ENCODE measurements at places on chromosomes 13 and 19. TPM values are rescaled to one million over a fixed set of nuclear protein-coding genes. Genes with fewer than 3 reads are reported as not detected.

- no peak overlapping the region for H3K4me3 ChIP-seq
- no peaks in the 10 kb centered on the region for H3K27me3 ChIP-seq
- H3K36me3 ChIP-seq = peaks cover 4% of the 10 kb centered on the region
- no peak overlapping the region for H3K27ac ChIP-seq
Measured at GRCh38 chr19:27795369-27795768, 1417.6 kb downstream of the UQCRFS1 start.

ZNF700 gene
- polyA plus RNA-seq = 3.2 TPM

IL4I1 gene
- polyA plus RNA-seq = 0.91 TPM

GRCh38 chr13:28423010-28423409 is 71.9 kb downstream of the FLT1 start:
- no peak overlapping the region for H3K4me3 ChIP-seq
- no peaks in the 10 kb centered on the region for H3K4me1 ChIP-seq
- DNase-seq = no peak
- no peaks in the 10 kb centered on the region for H3K27me3 ChIP-seq

DNA sequence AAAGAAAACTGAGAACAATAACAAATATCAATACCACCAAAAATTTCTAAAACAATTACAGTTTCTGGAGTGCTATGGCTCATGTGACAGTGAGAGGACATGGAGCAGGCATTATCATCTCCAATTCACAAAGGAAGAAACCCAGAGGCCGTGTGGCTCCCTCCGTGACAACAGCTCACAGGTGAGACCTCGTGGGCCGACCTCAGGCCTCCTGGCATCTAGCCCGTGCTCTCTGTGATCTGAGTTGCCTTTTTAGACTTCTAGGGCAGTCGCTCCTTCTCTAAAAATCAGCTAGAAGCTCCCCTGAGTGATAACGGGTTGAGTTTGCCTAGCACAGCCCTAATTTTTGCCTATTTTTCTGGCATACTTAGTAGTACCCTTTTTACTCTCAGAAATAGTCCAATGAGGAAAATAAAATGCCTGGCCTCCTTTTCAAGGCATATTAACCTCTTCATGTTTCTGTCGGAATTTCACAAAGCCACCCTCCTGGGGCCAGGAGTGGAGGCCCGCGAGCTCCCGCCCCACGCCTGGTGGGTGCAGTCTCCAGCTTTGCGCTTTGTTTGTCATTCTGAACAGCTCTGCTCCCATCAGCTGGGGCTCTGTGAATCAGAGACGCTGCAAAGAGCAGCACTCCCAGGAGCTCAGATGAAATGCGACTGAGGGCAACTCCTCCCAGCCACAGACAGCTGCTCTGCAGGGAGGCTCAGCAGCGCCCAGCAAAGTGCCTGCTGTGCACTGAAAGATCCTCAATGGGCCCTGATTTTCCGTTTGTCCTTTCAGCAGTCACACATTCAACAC is 292.5 kb downstream of the UQCRFS1 start:
- H3K4me3 ChIP-seq = no peak overlapping the region
- no peak overlapping the region for H3K27ac ChIP-seq
- no peaks in the 10 kb centered on the region for H3K36me3 ChIP-seq
- no peaks in the 10 kb centered on the region for H3K27me3 ChIP-seq

DNA sequence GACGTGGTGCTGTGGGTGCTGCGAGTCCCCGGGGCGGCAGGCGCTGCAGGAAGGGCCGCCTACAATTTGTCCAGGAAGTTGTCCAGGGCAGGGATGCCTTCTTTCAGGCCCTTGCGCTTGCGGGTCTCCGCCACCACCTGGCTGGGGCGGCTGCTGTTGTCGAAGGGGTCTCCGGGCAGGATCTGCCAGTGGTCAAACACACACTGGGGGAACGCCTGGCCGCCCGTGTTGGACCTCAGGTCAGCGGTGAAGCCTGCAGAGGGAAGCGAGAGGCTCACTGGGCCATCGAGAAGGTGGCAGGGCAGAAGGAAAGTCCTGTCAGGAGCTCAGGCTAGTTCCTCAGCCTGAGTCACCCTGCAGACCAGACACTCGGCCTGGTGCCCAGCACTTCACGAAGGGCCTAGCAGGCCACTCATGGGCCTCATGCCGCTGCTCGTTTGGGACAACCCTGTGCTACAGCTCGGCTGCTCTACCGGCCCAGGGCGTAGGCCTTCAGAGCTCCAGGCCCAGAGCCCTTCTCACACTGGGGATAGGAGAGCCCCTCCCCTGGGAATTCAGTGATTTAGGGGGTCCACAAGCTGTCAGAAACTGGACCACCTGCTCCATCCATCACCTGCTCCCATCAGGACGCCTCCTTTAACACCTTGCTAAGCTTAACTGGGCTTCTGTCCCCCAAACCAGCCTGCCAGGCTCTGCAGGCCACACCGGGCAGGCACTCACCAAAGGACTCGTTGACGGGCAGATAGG is 5.8 kb upstream of the DAPK3 start:
- no peaks in the 10 kb centered on the region for H3K27me3 ChIP-seq
- H3K4me1 ChIP-seq = no peaks in the 10 kb centered on the region
- H3K36me3 ChIP-seq = peaks cover 62% of the 10 kb centered on the region

LRFN3 gene
- polyA plus RNA-seq = 7.5 TPM

GRCh38 chr13:44755872-44756271 is 179.7 kb upstream of the TSC22D1 start:
- H3K27me3 ChIP-seq = no peaks in the 10 kb centered on the region
- peak overlapping the region; percentile 29 for H3K27ac ChIP-seq
- peaks cover 38% of the 10 kb centered on the region for H3K4me1 ChIP-seq
- H3K4me3 ChIP-seq = no peak overlapping the region
- no peaks in the 10 kb centered on the region for H3K36me3 ChIP-seq
- DNase-seq = peak; percentile 77

DNA sequence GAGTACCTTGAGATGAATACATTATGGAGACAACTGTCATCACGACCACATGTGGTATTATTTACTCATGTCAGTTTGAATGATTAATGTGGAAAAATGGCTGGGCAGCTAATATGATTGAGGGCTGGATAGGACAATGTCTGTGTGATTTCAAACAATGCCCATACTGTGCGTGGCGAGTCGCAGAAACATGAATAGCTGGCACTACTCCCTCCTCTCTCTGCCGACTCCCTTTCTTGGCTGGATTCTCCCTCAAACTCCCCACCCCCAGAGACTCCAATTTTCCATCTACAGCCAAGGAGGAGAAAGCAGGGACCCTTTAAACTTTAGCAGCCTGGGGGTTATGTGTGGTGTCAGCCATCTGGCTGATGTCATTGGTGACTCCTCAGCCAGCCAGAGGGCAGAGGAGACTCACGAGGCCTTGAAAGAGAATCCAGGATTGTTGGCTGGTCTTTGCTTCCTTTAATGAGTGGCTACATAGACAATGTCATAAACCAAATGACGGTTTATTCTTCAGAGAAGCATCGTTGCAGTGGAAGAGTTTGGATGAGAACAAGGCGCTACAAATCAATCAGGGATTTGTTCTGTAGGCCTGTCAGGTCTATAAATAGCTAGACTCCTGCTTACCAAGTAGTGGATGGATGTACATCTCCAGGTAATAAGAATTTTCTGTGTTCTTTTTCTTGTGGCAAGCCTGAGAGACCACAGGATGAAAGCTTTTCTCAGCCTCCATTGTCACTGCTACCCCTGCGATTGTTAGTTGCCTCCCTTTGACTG is 165.6 kb downstream of the DLEU7 start:
- peak overlapping the region; percentile 28 for H3K4me3 ChIP-seq
- peaks cover 61% of the 10 kb centered on the region for H3K4me1 ChIP-seq
- no peaks in the 10 kb centered on the region for H3K27me3 ChIP-seq
- DNase-seq = peak; percentile 80
- peak overlapping the region; percentile 92 for H3K27ac ChIP-seq
- H3K36me3 ChIP-seq = no peaks in the 10 kb centered on the region

GRCh38 chr19:17385878-17386611 is 8.0 kb downstream of the CCDC194 start:
- H3K36me3 ChIP-seq = no peaks in the 10 kb centered on the region
- no peak overlapping the region for H3K27ac ChIP-seq
- DNase-seq = peak; percentile 66
- H3K27me3 ChIP-seq = no peaks in the 10 kb centered on the region
- no peak overlapping the region for H3K4me3 ChIP-seq

GRCh38 chr13:72545030-72545719 is 182.3 kb downstream of the MZT1 start:
- H3K4me1 ChIP-seq = no peaks in the 10 kb centered on the region
- H3K4me3 ChIP-seq = no peak overlapping the region
- H3K27me3 ChIP-seq = no peaks in the 10 kb centered on the region
- H3K36me3 ChIP-seq = no peaks in the 10 kb centered on the region
- H3K27ac ChIP-seq = no peak overlapping the region

DNA sequence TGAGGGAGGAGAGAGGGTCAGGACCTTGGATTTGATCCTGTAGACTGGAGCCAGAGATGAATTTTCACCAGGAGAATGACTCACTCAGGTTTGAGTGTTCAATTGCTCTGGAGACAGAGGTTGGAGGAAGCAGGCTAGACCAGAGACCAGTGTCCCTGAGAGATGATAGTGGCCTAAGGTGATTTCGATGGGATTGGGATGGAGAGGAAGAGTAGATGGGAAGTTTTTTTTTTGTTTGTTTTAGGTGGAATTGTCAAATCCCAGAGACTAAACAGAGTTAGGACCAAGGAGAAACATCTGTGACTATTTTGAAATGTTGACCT is 2.3 kb downstream of the CEBPG start:
- H3K27ac ChIP-seq = peak overlapping the region; percentile 97
- H3K27me3 ChIP-seq = no peaks in the 10 kb centered on the region
- H3K4me1 ChIP-seq = peaks cover 36% of the 10 kb centered on the region
- DNase-seq = peak; percentile 61
- H3K4me3 ChIP-seq = peak overlapping the region; percentile 100

CEBPA gene
- not detected for polyA plus RNA-seq

KLK7 gene
- not detected for polyA plus RNA-seq

DNA sequence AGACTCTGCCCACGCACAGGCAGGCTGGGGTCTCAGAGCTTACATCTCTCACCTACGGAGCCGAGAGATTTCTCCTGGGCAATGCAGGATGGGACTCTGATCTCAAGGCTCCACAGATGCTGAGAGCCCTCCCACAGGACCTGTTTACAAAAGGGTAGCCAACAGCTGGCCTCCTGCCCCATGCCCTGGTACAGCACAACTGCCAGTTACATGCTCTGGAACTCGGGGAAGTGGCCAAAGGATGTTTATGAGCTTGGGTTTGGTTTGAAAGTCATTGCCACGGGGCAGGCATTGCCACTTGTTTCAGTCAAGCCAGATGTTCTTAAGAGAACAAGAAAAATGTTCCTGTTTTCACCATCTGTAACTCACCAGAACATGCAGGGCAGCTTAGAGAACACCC is 3.5 kb downstream of the DHRS12 start:
- peaks cover 17% of the 10 kb centered on the region for H3K4me1 ChIP-seq
- no peak for DNase-seq
- no peak overlapping the region for H3K27ac ChIP-seq
- no peaks in the 10 kb centered on the region for H3K36me3 ChIP-seq
- no peaks in the 10 kb centered on the region for H3K27me3 ChIP-seq

GRCh38 chr13:33079960-33080359 is 63.7 kb downstream of the KL start:
- peaks cover 7% of the 10 kb centered on the region for H3K4me1 ChIP-seq
- no peak overlapping the region for H3K4me3 ChIP-seq
- H3K27me3 ChIP-seq = no peaks in the 10 kb centered on the region
- no peaks in the 10 kb centered on the region for H3K36me3 ChIP-seq

LILRA5 gene
- polyA plus RNA-seq = not detected

DNA sequence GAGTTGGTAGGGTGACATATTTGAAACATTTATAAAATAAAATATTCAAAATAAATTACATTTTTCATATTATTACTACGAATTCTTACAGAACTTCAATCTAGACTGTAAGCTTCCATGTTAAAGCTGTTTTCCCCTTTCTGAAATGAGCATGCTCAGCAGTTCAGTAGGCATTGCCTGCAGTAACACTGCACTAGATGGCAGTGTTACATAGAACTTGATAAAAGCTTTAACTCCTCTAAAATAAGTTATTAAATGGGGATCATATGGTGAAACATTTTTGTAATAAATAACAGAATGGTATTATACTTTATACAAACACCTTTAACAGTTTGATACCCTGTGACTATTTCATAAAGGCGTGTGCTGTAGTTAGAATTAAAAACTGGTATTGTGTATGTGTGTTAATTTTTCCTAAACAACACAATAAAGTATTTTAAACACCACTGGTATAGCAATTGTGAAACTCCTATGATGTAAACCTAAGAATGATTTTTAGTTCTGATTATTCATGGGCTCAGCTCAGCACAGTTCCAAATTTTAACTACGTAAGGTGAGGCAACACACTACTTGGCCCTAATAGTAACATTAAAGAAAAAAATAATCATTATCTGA is 11.6 kb upstream of the GPR18 start:
- no peak overlapping the region for H3K4me3 ChIP-seq
- peaks cover 1% of the 10 kb centered on the region for H3K4me1 ChIP-seq
- DNase-seq = peak; percentile 84
- no peaks in the 10 kb centered on the region for H3K36me3 ChIP-seq

DNA sequence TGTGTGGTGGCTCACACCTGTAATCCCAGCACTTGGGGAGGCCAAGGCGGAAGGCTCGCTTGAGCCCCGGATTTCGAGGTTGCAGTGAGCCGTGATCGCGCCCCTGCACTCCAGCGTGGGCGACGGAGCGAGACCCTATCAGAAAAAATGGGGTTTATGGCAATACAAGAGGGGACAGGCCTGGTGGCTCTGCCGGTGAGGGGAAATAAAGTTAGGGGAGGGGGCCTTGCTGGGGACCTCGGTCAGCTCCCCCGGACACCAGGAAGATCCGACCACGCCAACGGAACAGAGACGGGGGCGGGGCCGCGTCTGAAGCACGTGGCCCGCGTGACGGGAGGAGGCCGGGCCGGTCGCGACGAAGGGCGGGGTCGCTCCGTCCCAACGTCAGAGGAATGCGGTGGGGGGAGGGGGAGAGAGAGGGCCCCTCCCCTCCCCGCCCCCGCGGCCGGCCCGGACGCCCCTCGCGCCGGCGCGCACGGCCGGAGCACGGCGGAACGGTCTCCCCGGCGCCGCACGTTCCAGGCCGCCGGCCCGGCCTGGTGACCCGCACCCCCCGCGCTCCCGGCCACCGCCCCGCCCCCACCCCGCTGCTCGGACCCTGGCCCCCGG is 1.9 kb upstream of the HNRNPL start:
- peaks cover 13% of the 10 kb centered on the region for H3K4me1 ChIP-seq
- peaks cover 6% of the 10 kb centered on the region for H3K36me3 ChIP-seq
- peak; percentile 98 for DNase-seq
- no peaks in the 10 kb centered on the region for H3K27me3 ChIP-seq
- peak overlapping the region; percentile 97 for H3K4me3 ChIP-seq
- H3K27ac ChIP-seq = peak overlapping the region; percentile 97

DNA sequence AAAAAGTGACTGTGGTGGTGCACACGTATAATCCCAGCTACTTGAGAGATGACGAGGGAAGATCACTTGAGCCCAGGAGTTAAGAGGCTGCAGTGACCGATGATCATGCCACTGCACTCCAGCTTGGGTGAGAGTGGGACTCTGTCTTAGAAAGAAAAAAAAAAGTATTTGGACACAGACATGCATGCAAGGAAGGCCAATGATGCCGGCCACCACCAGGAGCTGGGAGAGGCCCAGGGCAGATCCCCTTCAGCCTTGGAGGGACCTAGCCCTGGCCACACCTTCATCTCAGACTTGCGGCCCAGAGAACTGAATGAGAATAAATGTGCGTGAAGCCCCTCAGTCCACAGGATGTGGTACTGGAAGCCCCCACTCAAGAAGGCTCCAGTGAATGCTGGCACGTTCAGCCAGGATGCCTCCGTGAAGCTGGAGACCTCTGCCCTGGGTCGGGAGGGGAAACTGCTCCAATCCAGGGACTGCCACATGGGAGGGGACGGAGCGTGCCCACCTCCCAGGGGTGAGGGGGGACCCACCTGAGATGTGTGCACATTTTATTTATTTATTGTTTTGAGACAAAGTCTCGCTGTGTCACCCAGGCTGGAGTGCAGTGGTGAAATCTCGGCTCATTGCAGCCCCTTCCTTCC is 14.6 kb downstream of the TNFAIP8L1 start:
- H3K4me3 ChIP-seq = no peak overlapping the region
- H3K4me1 ChIP-seq = no peaks in the 10 kb centered on the region
- DNase-seq = no peak
- H3K27me3 ChIP-seq = no peaks in the 10 kb centered on the region
- H3K27ac ChIP-seq = no peak overlapping the region
- peaks cover 3% of the 10 kb centered on the region for H3K36me3 ChIP-seq

Data from GM23248 (cell line).